ENCODE measurements at places on chromosomes 2 and 18. TPM values are rescaled to one million over a fixed set of nuclear protein-coding genes. Genes with fewer than 3 reads are reported as not detected.

Gene FAM237A
- total RNA-seq = not detected

- H3K4me1 ChIP-seq = no peaks in the 10 kb centered on the region
- no peak overlapping the region for H3K27ac ChIP-seq
- H3K36me3 ChIP-seq = no peaks in the 10 kb centered on the region
- no peak for DNase-seq
- no peaks in the 10 kb centered on the region for H3K27me3 ChIP-seq
These were observed 243.9 kb downstream of the SLC4A3 start for GRCh38 chr2:219871351-219871750.

Gene HOXD12
- not detected for total RNA-seq

DNA sequence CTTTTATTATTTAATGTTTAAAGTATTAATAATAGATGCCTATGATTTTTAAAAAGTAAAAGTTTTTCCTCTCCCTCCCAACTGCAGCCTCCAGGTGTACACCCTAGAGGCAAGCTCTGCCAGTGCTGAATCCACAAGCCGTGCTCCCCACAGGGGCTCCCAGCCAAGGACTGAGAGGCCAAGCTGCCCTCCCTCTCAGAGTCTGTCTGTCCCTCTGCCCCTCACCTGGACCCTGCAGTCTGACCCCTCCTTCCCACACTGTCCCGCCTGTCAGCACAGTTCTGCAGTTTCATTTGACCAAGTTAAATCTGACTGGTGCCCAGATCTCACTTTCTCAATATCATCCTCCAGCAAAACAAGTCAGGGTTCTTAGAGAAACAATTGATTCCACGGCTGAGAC, 14.8 kb upstream of the PROC start:
- DNase-seq = no peak
- H3K4me3 ChIP-seq = no peak overlapping the region
- H3K27me3 ChIP-seq = peaks cover 11% of the 10 kb centered on the region
- no peak overlapping the region for H3K27ac ChIP-seq
- H3K4me1 ChIP-seq = peaks cover 10% of the 10 kb centered on the region

GRCh38 chr2:144015655-144016245, 504.2 kb downstream of the ZEB2 start:
- H3K27me3 ChIP-seq = no peaks in the 10 kb centered on the region
- no peak for DNase-seq

Gene PNKD
- total RNA-seq = 17.7 TPM

Gene CDC42EP3
- 28.9 TPM for total RNA-seq

- no peak for DNase-seq
- peaks cover 7% of the 10 kb centered on the region for H3K4me1 ChIP-seq
- H3K36me3 ChIP-seq = peaks cover 4% of the 10 kb centered on the region
- no peak overlapping the region for H3K27ac ChIP-seq
These were observed 1.6 kb upstream of the RMDN2 start for GRCh38 chr2:37923308-37924055.

Gene B3GNT7
- total RNA-seq = 0.34 TPM

GRCh38 chr2:222959358-222959757, 92.6 kb upstream of the KCNE4 start:
- no peak for DNase-seq
- no peaks in the 10 kb centered on the region for H3K36me3 ChIP-seq
- peaks cover 9% of the 10 kb centered on the region for H3K4me1 ChIP-seq
- no peak overlapping the region for H3K27ac ChIP-seq
- peaks cover 11% of the 10 kb centered on the region for H3K27me3 ChIP-seq
- H3K4me3 ChIP-seq = no peak overlapping the region

GRCh38 chr2:85785027-85785822, 31.4 kb downstream of the ATOH8 start:
- peak; percentile 6 for DNase-seq
- no peak overlapping the region for H3K27ac ChIP-seq
- no peak overlapping the region for H3K4me3 ChIP-seq
- H3K36me3 ChIP-seq = no peaks in the 10 kb centered on the region
- peaks cover 13% of the 10 kb centered on the region for H3K27me3 ChIP-seq

Gene ABCG5
- not detected for total RNA-seq

Gene SKOR2
- 0.30 TPM for total RNA-seq

- H3K27me3 ChIP-seq = peaks cover 14% of the 10 kb centered on the region
- DNase-seq = no peak
- H3K4me1 ChIP-seq = peaks cover 21% of the 10 kb centered on the region
- no peak overlapping the region for H3K27ac ChIP-seq
- H3K4me3 ChIP-seq = no peak overlapping the region
These were observed 4.3 kb upstream of the PLCL1 start for GRCh38 chr2:197800091-197800490.

Gene XIRP2
- not detected for total RNA-seq

DNA sequence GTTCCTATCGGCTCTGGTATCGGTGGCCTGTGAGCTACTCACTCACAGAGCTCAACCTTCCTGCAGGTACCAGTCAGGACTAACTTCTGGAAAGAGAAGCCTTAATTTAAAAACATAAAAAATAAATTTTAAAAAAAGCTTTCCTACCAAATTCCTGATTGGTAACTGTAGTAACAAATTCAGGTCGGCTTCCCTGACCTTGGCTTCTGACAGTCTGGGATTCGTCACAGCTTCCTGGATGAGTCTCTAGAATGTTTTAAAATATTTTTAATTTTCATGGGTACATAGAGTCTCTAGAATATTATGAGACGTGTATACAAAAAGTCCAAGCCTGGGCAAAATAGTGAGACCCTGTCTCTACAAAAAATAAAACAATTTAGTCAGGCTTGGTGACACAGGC, 45.0 kb upstream of the MTCL1 start:
- peaks cover 14% of the 10 kb centered on the region for H3K27me3 ChIP-seq
- H3K4me1 ChIP-seq = no peaks in the 10 kb centered on the region
- H3K4me3 ChIP-seq = no peak overlapping the region
- H3K27ac ChIP-seq = no peak overlapping the region
- no peaks in the 10 kb centered on the region for H3K36me3 ChIP-seq
- DNase-seq = no peak

Gene GPR45
- total RNA-seq = not detected

Gene FAM161A
- 9.1 TPM for total RNA-seq

GRCh38 chr2:33650171-33650570, 51.1 kb upstream of the FAM98A start:
- no peaks in the 10 kb centered on the region for H3K4me1 ChIP-seq
- peaks cover 9% of the 10 kb centered on the region for H3K27me3 ChIP-seq
- no peak for DNase-seq
- no peaks in the 10 kb centered on the region for H3K36me3 ChIP-seq

DNA sequence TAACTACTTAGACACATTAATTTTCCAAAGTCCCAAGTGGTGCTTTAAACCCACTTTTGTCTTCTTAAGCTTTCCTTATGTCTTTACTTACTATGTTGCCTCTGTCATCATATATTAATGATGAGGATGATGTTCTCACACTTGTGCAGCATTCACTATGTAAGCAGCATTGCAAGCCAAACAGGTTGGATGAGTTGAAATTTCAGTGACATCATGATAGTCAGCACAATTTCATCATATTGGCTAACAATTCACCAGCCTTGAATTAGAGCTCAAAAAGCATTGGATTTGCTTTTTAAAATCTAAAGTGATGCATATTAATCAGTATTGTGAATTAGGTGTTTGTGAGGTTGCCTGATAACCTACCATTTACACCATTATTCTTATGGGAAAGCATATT, 7.7 kb downstream of the APLF start:
- H3K4me1 ChIP-seq = peaks cover 18% of the 10 kb centered on the region
- DNase-seq = no peak
- H3K27ac ChIP-seq = no peak overlapping the region
- H3K4me3 ChIP-seq = no peak overlapping the region
- H3K27me3 ChIP-seq = no peaks in the 10 kb centered on the region

DNA sequence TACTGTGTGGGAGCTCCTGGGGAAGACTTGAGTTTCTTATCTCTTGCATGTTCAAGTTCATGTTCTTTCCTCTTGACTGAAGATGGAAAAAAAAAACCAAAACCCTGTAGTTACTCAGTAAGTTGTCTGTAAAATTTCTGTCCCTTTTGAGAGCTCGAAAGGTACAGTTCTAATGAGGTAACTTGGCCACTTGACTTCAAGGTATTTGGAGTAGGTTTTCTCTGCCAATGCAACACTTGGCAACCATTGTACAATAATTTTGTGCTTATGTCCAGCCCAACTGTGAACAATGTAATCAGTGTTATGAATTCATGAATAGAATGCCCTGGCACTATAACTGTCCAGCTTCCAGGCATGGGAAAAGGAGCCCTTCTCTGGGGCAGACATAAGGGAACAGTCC, 111.0 kb downstream of the LIPG start:
- no peak for DNase-seq
- H3K4me3 ChIP-seq = no peak overlapping the region
- H3K27ac ChIP-seq = no peak overlapping the region
- peaks cover 24% of the 10 kb centered on the region for H3K27me3 ChIP-seq
- H3K36me3 ChIP-seq = no peaks in the 10 kb centered on the region

DNA sequence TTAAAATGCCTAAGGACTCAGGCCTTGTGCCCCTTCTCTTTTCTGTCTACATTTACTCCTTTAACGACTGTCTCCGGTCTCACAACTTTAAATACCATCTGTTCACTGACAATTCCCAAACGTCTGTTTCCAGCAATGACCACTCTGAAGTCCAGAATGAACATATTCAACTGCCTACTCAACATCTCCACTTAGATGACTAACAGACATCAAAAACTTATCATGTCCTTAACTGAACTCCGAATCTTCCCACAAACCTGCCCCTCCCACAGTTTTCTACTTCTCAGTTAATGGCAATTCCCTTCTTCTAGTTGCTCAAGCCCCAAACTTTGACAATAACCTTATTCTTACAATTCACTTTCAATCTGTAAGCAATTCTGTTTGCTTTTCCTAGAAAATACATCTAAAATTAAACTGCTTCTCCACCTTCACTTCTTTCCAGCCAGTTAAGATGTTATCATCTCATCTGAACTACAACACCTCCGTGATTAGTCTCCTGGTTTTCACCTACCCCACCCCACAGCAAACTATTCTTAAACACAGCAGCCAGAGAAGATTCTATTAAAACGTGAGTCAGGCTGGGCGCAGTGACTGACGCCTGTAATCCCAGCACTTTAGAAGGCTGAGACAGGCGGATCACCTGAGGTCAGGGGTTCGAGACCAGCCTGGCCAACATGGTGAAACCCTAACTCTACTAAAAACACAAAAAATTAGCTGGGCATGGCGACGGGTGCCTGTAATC, 2.8 kb downstream of the C1D start:
- no peaks in the 10 kb centered on the region for H3K36me3 ChIP-seq
- H3K27me3 ChIP-seq = no peaks in the 10 kb centered on the region
- H3K4me1 ChIP-seq = peaks cover 55% of the 10 kb centered on the region
- DNase-seq = no peak
- no peak overlapping the region for H3K27ac ChIP-seq
- H3K4me3 ChIP-seq = no peak overlapping the region

Gene NDUFS1
- 90.2 TPM for total RNA-seq

DNA sequence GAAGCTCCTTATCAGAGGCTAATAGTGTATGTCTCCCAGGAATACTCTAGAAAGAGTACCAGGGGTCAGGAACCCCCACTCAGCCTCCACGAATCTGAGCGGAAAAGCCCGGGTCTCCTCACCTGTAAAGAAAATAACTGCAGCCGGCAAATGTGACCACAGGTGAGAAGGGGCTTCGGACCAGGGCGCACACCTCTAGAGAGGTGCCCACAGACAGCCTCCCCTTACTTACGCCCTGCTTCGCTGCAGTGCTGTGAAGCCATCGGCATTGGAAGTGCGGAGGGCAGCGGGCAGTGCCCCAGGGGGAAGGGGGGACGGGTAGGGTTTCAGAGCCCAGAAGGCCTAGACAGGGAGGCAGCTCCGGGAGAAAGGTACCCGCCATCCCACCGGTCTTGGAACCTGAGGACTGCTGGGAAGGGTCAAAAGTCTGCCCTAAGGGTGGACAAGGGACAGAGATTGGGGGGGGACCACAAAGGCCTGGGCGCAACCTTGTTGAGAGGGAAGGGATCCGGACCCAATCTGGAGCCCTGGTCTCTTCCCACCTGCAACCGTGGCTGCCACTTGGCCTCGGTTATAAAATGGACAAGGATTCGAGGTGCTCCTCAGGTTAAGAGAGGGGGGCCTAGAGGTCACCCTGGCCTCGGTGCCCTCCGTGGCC, 642 bp upstream of the STEAP3 start:
- H3K27me3 ChIP-seq = peaks cover 43% of the 10 kb centered on the region
- H3K4me3 ChIP-seq = peak overlapping the region; percentile 49
- H3K36me3 ChIP-seq = no peaks in the 10 kb centered on the region
- no peak overlapping the region for H3K27ac ChIP-seq

Gene DOK6
- total RNA-seq = not detected

Gene COL3A1
- 0.12 TPM for total RNA-seq

DNA sequence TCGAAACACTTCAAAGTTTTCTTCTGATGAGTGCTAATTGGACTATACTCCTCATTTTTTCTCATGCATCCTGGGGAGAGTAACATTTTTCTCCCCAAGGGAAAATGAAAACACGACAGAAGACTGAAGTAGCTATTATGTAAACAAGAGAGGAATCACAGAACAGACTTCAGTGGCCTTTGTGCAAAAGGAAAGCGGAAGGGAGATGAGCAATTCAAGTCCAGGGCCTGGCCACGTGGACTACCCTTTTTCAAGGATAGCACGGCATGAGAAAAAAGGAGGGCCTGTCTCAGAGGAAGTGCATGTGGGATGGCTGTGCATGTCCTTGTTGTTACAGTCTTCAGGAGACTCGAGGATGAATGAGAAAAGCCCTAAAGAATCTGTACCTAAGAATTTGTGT, 43.8 kb upstream of the KCNE4 start:
- DNase-seq = no peak
- H3K36me3 ChIP-seq = no peaks in the 10 kb centered on the region
- no peak overlapping the region for H3K27ac ChIP-seq

DNA sequence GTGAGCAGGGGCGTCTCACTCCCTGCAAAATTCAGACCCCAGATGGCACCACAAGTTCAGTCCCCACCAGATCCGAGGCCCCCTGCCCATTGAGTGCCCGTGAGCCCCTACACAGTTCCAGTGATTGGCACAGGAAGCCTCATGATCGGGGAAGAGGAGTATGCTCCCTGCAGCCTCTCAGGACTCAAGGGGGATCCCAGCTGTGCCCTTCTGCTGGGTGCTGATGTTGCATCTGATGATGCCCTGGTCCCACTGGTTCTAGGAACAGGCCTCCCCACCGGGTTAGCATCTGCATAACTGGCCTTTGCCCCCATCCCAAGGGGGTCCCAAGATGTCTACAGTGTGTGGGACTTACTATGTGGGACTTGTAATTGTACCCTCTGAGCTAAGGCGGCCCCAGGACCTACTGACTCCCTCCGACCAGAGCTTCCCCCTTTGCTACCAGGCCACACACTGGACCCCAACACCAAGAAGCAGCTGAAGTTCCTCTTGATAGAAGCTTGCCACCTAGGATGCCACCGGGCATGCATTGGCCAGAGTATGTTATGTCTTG, 8.6 kb downstream of the ALPG start:
- no peak overlapping the region for H3K4me3 ChIP-seq
- H3K27ac ChIP-seq = no peak overlapping the region
- no peak for DNase-seq

- DNase-seq = no peak
- no peak overlapping the region for H3K4me3 ChIP-seq
- H3K36me3 ChIP-seq = no peaks in the 10 kb centered on the region
- no peaks in the 10 kb centered on the region for H3K27me3 ChIP-seq
- H3K4me1 ChIP-seq = no peaks in the 10 kb centered on the region
These were observed 77.8 kb downstream of the CTIF start for GRCh38 chr18:48616484-48617255.

- H3K27ac ChIP-seq = no peak overlapping the region
- peaks cover 4% of the 10 kb centered on the region for H3K27me3 ChIP-seq
- peaks cover 6% of the 10 kb centered on the region for H3K36me3 ChIP-seq
- H3K4me3 ChIP-seq = no peak overlapping the region
- DNase-seq = no peak
These were observed 7.4 kb downstream of the TUBB6 start for GRCh38 chr18:12315490-12315889.

All from activated T-cell treated with anti-CD3 and anti-CD28 coated beads, Interleukin-2, amount 50 U/mL, for 72 hours (primary cell).